Activated CD4-positive, alpha-beta memory T cell treated with anti-CD3 and anti-CD28 coated beads for 36 hours (primary cell): ENCODE measurements at places on chromosomes 1 and 21.

DNA sequence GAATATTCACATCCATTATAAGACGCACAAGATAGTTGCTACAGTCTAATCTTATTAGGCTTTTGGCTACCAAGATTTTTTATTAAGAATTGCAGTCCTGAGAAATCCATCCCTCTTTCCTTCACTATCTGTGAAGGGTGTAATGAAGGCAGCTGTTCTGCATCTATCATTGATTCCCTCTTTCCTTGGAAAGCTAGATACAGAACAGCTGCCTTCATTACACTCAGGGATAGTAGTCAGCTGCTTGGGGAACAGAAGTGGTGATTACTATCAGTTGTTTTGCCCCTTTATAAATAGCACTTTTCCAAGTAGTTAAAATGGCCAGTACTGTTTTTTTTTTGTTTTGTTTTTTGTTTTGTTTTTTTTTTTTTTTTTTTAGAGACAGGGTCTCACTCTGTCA, 70.2 kb downstream of the IARS2 start:
- no peak for DNase-seq

DNA sequence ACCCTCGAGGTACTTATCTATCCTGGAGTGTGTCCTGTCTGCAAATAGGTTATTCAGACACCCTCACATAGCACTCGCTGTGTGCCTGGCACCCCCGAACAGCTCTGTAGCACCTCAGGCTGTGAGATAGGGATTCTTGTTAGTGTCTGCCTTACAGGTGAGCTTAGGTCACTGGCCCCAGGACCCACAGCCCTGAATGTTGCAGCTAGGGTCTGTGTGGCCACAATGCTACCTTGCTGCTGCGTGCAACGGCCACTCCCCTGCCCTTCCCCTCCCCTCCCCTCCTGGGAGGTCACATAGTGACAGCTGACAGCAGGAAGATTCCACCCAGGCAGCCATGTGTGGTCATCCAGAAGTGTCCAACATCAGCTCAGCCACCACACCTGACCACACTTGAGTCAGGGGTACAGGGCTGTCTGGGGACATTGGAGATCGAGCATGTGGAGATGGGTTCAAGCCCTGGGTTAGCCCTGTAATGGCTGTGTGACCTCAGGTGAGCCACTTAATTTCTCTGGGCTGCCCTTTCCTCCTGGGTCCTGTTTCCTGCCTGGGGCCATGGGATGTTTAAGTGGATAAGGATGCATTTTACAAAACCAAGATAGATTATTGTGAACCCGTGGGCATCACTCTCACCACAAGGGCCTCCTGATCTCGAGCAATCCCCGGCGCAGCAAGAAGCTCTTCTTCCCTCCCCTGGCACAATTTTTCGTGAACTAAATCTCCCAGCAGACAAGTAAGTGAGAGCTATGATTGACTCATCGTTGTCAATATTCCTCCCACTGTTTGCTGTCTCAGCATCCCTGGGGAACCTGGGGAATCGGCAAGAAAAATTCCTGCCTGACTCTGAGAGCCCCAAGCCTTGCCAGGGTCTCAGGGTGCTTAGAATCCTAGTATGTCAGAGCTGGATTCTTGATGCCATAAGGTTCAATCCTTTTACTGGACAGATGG, 208.7 kb downstream of the PTPRU start:
- DNase-seq, result no peak

- DNase-seq, result no peak
Observed at GRCh38 chr1:45412899-45413298, 72.7 kb upstream of the MUTYH start.

DNA sequence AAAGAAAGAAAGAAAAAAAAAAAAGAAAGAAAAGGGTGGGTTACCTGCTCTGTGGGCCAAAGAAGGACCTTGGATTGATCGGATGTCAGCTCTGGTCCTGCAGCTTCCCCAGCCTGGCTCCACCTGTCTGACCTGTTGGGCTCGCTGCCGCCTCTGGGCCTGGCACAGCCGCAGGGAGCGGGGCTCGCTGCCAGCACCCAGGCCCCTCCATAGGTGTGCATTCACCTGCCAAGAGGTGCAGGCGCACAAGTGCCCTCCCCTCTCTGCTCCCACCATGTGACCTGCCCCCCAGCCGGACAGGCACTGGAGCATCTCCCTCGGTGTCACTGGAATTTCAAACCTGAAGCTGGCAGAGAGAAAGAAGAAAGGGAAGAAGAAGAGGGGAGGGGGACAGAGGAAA, 33.1 kb upstream of the GPR157 start:
- no peak for DNase-seq

DNA sequence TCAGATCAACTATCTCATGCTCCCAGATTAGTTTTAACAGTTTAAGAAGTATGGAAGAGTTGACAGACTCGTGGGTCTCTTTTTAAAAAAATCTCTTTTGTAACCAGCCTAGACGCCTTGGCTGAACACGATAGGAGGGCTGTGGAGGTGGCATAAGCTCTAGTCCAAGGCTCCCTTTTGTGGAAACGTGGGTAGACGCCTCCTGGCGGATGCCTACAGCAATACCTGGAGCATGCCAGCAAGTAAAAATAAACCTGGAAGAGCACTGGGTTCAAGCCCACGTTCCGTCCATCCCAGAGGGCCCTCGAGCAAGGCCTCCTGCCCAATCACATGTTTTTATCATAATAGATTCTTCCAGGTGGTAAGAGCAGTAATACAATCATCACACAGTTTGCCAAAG, 87.9 kb downstream of the RGS7 start:
- no peak for DNase-seq

DNA sequence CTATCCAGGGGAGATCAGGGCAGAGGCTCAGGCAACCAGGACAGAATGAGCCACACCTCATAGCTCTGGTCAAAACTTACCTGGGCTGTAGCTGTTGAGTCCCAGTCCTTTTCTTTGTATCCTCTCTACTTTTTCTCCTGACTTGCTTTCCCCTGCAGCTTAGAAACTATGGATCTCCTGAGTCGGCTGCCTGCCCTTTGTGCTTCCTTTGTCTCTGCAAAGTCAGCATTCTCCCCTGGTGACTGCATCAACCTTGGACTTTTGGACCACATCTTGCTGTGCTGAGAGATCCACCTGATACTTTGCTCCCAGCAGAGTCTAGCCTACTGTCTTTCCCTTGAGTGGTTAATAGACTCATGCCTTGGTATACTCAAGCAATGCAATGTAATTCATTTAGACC, 353.3 kb downstream of the SIPA1L2 start:
- no peak for DNase-seq

DNA sequence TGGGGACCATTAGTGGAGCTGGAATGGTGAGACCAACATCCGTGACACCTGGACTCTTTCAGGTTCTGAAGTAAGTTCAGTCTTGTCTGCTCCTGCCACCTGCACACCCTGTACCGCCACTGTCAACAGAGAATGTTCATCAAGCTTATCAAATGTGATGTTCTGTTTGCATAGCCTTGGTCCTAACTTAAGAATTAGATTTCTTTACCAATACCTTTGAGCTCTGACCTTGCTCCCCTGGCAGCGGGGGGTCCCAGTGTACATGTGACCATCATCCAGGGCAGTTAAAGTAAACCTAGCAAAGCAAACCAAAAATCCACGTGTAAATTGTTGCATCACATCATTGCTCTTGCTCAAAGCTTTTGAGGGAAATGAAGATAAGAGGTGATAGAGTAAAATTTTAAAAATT, 14.5 kb downstream of the SLC25A33 start:
- no peak for DNase-seq

- no peak for DNase-seq
Observed at GRCh38 chr1:56496158-56496557, 83.2 kb downstream of the PLPP3 start.

- DNase-seq, result peak; percentile 41
Observed at GRCh38 chr1:53919675-53920066, 25.7 kb downstream of the DIO1 start.

DNA sequence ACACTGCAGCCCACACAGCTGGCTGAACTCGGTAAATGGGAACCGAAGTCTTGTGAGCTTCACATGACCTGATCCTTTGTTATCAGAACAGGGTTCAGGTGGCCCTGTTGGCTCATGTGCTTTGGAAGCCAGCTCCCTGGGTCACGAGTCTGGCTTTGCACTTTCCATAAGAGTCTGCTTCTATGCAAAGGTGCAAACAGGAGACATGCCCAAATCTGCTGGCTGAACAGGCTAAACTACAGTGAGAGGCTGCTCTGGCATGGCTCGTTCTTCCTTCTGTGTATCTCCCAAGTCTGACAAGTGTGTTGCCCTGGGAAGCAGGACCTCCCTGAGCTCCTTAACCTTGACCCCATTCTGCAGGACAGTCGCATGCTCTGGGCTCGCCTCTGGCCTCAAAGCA, 549.6 kb downstream of the KIF26B start:
- DNase-seq, result no peak

DNA sequence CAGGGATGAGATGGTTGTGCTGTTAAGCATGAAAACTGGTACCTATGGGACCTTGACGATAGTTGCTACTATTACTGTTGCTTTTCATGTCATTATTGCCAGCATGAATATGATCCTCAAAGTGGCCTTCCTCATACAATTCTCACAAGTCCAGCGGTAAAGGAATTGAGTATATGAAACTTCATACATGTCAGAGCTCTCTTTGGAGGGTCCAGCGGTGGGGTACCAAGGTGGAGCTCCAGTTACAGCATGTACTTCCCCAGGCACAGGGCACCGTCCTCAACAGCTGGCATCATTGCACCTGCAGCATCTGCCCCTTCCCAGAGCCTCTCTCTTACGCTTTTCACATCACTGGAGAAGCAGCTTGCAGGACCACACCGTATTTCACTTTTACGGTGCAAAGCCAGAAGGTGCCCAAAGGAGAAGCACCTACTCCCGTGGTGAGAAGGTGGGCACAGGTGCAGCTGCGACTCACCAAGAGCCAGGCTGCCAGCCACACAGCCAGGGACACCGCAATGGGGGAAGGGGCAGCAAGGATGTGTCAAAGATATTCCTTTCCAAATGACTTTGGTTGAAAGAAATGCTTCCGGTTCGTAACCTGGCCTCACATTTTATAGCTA, 166.4 kb upstream of the IRF2BP2 start:
- DNase-seq, result no peak

DNA sequence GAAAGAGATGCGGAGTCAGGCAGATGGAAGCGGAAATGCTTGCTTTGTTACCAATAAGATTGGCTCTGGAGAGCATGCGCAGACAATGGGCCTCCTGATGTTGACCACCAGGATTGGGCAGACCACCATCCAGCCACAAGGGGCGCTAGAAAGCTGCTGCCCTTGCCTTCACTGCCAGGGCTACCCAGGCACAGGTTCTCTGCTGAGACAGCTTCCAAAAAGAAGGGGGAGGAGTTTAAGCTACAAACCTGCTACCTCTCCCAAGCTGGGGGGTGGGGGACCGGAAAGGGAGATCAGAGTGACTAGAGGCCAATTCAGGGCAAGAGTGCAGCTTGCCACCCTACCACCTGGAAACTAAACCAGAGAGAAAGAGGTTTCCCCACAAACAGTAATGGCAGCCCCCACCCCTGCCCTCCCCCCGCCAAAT, 369.7 kb downstream of the RRAGC start:
- peak; percentile 63 for DNase-seq

- DNase-seq, result no peak
Observed at GRCh38 chr1:92466683-92467352, 19.9 kb downstream of the GFI1 start.

DNA sequence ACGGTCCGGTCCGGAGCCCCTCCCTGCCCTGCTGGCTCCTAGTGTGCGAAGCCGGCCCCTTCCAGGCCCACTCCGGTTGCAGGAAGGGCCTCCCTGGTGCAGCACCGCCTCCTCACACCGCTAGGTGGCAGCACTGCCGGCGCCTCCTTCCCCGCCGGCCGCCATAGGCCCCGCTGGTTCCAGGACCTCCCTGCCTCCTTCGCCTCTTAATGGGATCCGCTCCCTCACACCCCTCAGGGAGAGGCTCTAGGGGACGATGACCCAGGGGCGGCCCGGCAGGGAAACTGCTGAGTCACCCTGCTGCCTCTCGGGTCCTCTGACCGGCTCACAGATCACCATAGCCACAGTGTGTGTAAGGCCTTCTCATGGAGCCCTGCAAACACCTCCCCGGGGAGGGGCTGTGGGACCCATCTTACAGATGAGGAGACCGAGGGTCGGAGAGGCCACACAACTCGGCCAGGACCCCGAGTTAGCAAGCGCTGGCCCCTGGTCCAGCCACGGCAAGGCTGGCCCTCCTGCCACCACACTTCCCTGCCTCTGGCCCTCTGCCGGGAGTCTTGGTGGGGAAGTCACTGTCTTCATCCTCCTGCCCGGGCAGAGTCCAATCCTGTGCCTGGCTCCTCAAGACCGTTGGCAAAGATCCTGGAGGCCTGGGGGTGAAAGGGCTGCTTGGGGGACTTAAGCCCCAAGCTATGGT, 1.6 kb upstream of the AJAP1 start:
- DNase-seq, result peak; percentile 64

- DNase-seq, result peak; percentile 15
Observed at GRCh38 chr1:248818505-248819374, 7.0 kb downstream of the SH3BP5L start.

DNA sequence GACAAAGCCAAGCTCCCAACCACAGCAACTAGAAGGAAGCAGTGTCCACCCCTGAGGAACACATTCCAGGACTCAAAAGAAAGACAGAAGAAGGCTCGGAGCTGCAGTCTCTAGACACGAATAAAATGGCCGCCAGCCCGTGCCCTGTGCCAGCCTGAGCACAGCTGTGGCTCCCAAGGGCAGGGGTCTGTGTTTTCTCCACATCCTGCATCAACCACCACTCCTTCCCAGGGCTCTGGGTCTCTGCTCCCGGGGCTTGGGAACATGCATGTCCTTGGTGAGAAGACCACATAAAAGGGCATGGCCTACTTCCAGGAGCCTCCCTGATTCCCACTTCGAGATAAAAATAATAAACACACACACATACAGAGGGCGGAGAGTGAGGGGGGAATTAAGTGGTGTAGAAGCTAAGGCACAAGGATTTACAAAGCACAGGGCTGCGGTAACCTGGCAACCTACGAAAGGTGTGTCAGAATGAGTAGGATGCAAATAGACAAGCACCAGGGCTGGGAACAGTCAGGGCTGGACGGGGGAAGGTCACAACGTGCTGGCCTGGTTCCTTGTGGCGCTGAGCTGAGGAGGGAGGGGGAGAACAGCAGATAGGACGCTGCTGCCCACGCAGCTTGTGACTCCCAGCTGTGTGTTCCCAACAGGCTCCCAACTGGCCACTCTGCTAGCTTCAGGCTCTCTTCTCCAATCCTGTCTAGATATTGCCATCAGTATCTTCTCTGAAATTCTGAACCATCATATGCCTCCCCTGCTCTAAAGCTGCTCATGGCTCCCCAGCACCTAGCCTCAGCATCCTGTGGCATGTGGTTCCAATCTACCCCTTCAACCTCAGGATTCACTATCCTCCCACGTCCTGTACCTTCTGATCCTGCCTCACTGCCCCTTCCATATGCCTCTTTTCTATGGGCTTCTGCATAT, 72.5 kb downstream of the CD34 start:
- no peak for DNase-seq
